ENCODE measurements at places on chromosomes 5 and 9.

DNA sequence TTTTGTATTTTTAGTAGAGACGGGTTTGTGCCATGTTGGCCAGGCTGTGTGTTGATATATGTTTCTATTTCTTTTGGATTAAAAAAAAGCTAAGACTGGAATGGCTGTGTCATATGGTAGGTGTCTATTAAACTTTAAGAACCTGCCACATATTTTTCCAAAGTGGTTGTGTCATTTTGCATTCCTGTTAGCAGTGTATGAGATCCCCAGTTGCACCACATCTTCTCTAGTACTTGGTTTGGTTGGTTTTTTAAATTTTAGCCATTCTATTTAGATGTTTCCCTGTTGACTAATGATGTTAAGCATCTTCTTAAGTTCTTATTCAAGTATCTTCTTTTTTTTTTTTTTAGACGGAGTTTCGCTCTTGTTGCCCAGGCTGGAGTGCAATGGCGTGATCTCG, 36.2 kb upstream of the MEGF9 start:
- no peak for DNase-seq

GRCh38 chr9:105178076-105178475, 66.4 kb upstream of the SLC44A1 start:
- DNase-seq = no peak

DNA sequence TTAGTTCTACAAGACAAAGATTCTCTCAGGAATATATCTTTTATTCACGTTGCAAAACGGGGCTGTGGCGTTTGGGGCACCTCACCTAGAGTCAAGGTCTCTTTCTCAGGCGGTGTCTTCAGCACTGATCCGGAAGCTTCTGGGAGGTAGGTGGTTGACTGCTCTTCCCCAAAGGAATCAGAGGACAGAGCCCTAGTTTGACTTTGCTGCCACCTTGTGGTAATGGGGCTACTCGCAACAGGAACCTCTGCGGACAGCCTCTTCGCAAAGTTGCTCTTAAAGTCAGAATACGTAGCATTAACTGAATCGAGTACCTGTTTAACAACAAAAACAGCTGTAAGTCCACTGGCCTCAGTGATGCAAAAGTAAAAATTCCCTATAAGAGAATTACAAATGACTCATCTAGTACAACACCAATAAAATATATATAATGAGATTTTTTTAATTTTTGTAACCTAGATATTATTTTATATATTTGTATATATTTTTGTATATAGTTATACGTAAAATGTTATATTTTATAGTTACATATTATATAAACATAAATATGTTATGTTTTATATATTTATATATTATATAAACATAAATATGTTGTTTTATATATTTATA, 13.3 kb upstream of the GPX8 start:
- peak; percentile 65 for DNase-seq

DNA sequence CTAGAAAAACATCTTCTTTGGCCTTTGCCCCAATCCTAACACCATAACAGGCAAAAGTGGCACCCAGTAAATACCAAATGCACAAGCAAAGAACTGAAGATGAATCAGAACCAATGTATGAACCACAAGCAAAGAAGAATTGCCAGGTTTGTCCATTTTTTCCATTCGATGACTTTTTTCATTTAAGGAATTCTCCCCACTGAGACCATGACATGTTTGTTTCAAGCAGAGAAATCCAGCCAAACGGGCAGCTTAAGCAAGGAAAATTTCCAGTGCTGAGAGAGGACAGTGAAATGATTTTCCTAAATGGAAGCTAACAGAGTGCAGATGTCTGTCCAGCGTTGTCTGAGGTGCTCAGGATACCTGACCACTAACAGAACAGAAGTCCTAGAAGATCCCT, 203.7 kb downstream of the ADAMTS12 start:
- no peak for DNase-seq

GRCh38 chr9:91163444-91163772, 198.3 kb downstream of the AUH start:
- no peak for DNase-seq

DNA sequence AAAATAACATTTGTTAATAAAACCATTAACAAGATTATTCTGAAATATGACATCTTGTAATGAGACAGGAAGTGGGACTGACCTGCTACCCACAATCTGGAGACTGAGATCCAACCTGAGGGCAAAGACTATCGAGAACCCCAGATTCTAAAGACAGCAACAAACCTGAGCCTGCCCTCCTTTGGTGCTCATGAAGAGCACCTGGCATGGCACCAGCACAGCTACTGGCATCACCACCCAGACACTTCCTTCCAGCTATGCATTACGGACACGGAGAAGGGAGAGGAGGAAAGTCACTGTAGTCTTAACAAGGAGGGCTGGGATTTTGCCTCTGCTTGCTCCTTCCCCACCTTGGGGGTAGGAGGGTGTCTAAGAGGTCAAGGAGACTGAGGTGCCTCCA, 105.5 kb downstream of the AUH start:
- no peak for DNase-seq

DNA sequence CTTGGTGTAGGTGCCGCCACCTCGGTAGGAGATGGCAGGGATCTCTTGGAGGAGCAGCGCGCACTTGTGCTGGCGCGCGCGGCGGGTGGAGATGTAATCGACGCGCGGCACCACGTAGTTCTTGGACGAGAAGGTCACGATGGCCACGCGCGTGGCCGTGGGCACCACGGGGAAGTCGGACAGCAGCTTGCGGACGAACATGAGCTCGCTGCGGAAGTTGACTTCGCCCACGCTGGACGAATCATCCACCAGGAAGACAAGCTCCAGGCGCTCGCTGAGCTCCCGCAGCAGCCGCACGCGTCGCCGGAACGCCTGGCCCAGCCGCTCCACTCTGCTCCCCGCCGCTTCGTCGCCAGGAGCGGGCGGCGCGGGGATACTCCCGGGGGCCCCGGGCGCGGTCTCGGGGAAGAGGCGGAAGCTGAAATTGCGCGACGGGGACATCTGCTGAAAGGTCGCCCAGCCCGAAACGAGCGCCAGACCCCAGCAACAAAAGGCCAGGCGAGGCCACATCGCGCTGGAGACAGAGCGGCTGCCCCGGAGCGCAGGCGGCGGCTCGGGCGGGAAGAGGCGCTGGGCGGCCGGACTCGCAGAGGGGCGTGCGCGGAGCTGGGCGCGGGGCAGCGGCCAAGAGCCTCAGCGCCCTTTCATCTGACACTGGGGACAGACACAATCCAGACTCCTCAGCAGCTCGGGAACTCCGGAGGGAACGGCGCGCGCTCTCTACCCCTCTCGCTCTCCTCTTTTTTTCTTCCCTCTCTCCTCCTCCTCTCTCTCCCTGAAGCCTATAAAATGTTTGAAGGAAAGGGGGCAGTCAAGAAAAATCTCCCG, at the start of gene SVEP1:
TSS of gene SVEP1 (minus strand) at position 708 of the 828 bp plus-strand sequence. CDS start at position 510, 198 bp downstream.
- no peak for DNase-seq

DNA sequence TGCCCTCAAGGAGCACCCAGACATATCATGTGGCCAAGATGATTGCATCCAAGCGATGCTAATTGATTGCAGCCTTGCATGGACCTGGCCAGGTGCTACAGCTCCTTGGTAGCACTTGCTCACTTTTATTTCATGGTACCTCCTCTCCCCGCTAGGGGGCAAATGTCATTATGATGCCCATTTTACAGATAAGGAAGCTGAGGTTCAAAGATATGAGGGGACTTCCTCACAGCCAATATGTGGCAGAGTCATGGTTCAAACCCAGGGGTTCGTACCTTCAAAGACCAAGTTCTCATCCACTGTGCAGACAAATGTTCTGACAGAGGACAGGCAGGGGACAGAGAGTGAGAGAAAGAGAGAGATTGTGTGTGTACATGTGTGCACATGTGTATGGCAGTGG, 21.9 kb upstream of the KCNMB1 start:
- DNase-seq = no peak

GRCh38 chr5:138631096-138631928, 56.1 kb upstream of the HSPA9 start:
- no peak for DNase-seq

DNA sequence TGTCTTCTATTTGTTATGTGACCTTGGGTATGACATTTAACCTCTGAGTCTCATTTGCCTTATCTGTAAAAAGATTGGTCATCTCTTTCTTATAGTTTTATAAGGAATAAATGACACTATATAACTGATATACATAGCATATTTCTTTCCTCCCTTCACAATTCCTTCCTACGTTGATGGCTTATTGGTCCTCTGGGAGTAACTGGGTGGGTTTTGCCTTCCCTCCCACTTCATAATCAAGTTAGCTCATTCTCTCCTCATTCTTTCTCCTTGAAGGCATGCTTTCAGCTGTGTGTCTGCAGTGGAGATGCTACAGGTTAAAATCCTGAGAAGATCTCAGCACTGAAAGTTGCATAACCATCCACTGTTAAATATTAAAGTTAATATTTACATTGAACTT, 382.4 kb downstream of the TMEM38B start:
- DNase-seq = no peak

GRCh38 chr5:113435575-113435974, 786 bp upstream of the TSSK1B start:
- no peak for DNase-seq

- DNase-seq = no peak
Observed at GRCh38 chr5:143921525-143922311, 109.8 kb downstream of the HMHB1 start.

GRCh38 chr9:115264313-115264712, 146.4 kb upstream of the TNC start:
- DNase-seq = no peak

DNA sequence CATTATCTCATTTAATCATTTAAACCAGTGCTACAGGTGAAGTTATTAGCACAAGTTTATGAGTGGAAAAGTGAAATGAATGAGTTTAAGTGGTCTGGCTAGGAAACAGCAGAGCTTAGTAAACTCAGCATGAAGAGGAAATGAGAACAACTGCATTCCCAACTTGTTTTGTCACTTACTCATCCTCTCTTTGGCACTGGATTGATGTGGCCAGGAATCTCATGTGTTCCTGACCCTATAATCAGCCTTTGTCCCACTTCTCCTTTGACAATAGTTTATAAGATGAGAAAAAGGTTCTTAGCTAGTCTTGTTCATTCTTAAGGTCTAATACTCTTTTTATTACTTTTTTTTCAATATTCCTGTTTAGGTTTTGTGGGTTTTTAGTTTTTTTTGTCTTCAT, 559.2 kb upstream of the TLE4 start:
- no peak for DNase-seq

DNA sequence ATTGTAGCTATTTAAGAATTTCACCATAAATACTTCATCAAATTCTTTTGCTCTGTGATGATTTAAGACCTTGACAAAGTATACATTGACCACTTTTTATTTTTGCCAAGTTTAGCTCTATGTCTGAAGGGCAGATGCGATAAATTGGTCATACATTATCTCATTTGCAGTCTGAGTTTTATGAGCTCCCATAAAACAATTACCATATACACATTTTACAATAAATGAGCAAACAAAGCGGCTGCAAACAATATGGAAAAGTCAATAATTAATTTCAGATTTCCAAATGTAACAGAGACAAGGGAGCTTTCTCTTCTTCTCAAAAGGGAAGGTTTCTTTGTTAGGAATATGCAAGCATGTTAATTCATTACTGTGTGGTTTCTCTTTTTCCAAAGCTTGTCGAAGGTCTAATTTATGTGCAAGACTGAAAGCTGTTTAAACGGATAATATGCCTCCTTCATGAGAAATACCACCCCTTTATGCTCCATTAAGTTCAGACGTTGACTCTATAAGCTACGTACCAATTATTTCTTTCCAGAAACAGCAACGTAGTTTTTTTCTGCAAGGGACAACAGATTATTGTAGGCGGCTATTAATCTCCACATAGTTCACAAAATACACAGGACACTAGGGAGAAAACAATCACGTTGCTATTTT, 7.0 kb upstream of the IZUMO3 start:
- no peak for DNase-seq

- no peak for DNase-seq
Observed at GRCh38 chr5:52859628-52860027, 71.9 kb downstream of the ITGA1 start.

DNA sequence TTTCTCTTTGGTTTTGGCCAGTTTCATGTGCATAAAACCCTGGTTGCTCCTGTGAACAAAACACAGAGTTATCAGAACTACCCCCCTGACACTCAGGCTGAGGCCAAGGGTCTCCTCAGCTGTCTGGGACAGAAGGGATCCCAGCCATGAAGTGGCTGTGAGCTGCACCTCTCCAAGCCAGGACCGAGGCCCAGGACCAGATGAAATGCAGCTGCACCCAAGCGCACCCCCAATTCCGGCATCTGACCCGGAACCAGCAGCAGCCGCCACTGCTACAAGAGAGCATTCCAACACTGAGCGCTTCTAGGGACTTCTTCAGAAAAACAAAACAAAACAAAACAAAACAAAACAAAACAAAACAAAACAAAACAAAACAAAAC, 16.0 kb upstream of the SLC25A51 start:
- no peak for DNase-seq

DNA sequence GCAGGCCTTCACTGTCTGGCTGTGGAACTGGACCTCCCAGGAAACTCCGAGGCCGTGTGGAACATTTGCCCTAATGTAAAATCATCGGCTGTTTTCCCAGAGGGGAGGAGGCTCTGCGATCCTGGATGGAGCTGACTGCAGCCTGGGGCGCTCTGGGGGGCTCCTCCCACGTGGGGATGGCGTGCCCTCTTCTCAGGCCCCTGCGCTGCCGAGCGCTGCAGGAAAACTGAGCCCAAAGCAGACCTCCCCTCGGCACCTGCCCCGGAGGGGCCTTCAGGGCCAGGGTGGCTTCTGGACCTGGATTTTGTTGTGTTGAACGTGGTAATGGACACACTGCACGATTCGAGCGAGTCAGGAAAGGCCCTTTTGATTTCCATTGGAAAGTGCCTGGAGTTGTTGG, 23.9 kb downstream of the HNRNPH1 start:
- no peak for DNase-seq

DNA sequence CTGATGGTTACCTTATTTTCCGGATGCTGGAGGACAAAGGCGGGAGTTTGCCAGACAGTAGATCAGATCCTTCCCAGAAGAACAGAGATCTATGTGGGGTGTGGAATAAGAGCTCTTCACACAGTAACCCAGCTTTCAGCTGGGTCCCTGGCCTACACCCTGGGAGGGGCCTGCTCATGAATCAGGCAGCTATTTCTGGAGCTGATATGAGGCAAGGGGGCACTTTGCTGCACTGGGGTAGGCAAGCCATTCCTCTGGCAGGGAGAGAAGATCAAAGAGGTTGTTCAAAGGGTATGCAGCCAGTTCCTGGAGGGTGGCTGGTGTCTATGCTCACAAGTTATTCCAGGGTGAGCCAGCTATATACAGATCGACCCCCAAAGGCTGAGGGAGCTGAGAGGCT, 48.6 kb downstream of the CYSTM1 start:
- DNase-seq = no peak

GRCh38 chr9:122346478-122347347, 24.1 kb upstream of the PTGS1 start:
- no peak for DNase-seq

GRCh38 chr9:23243523-23243922, 582.5 kb downstream of the ELAVL2 start:
- DNase-seq = no peak

- peak; percentile 57 for DNase-seq
Observed at GRCh38 chr5:119327018-119327417, 28.8 kb upstream of the TNFAIP8 start.
